Left ventricle myocardium inferior (tissue), 1 donor: ENCODE measurements at places on chromosomes 11 and 22. TPM values are rescaled to one million over a fixed set of nuclear protein-coding genes. Genes with fewer than 3 reads are reported as not detected.

DNA sequence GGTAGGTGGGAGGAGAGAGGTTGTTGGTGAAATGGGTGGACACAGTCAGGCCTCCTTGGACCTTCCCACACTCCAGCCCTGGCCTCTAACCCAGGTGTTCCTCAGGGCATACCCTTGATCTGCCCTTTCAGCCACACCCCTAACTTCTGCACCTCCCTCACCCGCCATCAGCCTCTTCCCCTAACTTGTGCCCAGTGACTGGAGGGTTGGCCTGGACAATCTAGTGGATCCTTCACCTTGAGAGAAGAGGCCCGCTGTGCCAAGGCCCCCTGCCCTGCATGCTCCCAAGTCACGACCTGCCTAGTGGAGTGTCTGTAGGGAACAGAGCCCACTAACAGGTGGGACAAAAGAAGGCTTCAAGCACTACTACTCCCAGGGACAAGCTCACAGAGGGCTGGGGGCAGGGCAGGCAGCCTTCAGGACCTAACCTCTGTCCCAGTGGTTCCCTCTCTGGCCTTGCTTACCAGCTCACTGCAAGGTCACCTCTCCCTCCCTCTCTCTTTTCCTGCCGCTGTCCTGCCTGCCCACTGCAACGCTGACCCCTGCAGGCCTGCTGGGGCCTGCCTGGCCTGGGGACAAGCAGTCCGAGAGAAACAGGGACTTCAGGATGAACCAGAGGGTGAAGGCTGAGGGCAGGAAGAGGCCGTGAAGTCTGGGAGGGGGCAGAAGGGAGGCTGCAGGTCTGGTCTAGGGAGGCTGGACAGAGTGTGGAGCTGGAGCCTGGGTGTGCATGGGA, 3.3 kb downstream of the SYT7 start:
- peak; percentile 48 for DNase-seq

DNA sequence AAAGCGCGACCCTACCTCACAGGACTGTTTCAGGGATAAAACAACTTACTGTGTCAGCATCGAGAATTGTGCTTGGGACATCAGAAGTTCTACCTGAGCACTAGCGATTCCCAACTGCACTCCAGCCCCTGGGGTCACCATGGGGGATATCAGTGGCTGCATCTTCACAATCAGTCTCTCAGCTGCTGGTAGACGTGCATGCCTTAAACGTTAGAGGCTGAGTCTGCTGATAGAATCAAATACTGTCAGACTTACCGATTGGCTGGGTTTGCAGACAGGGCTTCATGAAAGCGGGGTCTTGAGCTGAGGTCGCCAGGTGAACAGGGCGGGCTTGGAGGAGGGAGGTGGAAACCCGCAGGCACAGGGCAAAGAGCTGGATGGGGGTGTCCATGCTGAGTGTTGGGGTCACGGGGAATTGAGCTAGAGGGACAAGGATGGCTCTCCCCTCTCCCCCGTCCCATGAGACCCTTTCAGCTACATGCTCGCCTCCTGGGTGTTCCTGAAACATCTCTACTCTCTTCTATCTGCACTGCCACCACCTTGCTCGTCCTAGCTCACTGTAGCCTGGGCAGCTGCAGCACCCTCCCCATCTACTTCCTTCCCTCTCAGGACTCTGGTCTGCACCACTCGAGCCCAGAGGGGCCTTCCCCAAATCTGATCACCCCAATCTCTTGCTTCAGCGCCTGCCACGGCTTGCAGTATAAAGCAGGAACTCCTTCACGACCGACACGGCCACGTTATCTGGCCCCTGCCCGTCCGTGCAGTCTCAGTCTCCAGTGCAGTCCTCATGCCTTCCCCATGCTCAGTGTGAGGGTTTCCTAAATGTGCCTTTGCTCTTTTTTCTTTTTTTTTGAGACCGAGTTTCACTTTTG, 43.5 kb downstream of the ST14 start:
- no peak for DNase-seq

DNA sequence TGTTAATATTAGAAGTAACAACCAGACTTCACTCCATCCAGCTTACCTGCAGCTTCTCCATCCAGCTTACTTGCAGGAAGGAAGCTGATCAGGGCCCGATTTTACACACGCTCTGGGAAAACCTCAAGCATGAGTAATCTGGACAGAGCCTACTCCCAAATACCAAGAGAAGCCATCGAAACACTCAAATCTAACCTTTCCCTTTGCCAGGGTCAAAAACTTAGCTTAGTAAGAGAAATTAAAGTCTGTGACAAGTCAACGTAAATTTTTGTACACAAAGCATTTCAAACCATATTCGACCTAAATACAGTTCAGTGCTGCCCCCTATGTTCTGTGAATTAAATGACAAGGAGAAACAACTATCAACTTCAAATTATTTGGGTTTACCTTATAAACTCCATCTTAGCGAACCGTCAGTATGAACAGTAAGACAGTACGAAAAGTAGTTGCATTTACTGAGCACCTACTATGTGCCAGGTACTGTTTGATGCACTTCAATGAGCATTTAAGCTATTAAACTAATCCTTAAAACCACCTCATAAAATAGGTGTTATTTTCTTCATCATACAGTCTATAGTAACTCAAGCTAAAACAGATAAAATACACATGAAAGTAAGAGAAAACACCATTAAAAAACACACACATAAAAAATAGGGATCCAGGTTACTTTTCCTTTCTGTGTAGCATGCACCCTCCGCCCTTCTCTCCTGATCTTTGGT, 36.9 kb downstream of the ARFGAP3 start:
- DNase-seq = no peak

- no peak for DNase-seq
Observed at GRCh38 chr11:61869708-61870451, 21.5 kb downstream of the FADS3 start.

DNA sequence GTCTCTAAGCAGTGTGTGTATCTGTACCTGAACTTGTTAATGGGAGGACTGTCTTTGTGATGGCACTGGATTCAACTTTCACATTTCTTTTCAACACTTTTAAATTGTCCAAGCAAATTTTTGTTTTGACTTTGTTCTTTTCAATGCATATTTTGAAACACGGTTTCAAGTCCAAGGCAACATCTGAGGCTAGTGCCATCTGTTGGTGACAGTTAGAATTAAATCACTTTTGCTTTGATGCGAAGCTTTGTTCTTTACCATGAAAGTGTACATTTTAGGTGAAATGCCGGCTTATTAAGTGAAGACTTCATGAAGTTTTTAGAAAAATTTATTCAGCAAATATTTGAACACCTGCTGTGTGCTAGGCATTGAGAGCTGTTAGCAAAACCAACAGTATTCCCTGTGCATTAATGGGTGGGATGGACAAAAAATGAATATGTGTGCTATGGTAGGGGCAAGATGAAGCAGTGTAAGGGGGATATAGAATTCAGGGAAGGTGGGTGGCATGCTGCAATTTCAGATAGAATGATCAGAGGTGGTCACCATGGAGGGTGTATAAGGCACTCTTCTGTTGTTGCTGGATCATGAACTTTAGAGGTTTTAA, 70.2 kb downstream of the DDX10 start:
- DNase-seq = no peak

- no peak for DNase-seq
Observed at GRCh38 chr22:36612458-36612857, 83.5 kb upstream of the EIF3D start.

- DNase-seq = no peak
Observed at GRCh38 chr11:73553266-73553665, 44.6 kb downstream of the FAM168A start.

GRCh38 chr11:69655479-69656428, 14.8 kb downstream of the CCND1 start:
- DNase-seq = no peak

DNA sequence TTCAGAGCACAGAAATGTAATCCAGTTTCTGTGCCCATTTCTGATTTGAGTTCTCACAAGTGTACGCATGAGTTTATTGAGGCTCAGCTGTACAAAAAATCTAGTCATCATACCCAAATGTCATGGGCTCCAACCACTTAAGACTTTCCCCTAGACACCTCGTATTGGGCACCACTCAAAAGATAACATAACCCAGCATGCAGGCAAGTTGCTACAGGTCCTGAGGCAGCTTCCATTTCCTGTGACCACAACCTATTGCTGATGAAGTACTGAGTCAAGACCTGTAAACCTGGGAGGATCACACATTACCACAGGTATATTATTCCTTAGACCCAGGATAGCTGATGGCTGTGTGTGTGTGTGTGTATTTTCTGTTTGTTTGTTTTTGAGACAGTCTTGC, 95.2 kb downstream of the MRTFA start:
- no peak for DNase-seq

- DNase-seq = no peak
Observed at GRCh38 chr11:129374993-129375750, 476 bp upstream of the BARX2 start.

DNA sequence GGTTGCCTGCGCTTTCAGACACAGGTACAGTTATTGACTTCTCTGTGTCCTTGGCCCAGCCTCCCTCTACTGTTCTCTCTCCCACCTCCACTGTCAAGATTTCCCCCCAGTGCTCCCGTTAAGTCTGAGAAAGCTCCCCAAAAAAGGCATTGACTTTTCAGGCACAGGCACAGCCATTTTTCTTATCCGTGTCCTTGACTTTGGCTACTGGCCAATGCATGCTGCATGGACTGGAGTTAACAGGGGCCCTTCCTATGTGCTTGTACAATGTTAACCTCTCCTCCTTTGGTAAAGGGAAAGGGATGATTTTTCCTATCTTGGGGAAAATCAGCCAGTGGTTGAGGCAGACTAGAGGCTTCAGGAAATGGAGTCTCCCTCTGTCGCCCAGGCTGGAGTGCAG, 4.3 kb downstream of the APOL5 start:
- DNase-seq = no peak

DNA sequence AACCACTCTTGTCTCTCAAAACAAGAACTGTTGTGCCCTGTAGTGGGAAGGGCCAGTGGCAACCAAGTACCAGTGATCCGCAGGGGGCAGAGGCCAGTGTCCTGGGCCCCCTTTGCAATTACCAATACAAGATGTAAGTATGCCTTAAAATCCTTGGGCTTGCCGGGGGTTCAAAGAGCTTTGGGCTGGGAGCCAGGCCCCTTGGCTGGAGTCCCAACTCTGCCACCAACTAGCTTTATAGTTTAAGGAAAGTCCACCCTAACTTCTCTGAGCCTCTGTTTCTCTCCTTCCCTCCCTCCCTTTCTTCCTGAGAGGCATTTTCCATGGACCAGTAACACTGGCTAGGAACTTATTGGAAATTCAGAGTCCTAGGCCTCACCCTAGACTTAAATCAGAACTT, 15.5 kb downstream of the CLMP start:
- no peak for DNase-seq

- no peak for DNase-seq
Observed at GRCh38 chr11:123169821-123170220, 25.2 kb downstream of the CLMP start.

- DNase-seq = no peak
Observed at GRCh38 chr11:117786135-117786870, 10.7 kb downstream of the DSCAML1 start.

DNA sequence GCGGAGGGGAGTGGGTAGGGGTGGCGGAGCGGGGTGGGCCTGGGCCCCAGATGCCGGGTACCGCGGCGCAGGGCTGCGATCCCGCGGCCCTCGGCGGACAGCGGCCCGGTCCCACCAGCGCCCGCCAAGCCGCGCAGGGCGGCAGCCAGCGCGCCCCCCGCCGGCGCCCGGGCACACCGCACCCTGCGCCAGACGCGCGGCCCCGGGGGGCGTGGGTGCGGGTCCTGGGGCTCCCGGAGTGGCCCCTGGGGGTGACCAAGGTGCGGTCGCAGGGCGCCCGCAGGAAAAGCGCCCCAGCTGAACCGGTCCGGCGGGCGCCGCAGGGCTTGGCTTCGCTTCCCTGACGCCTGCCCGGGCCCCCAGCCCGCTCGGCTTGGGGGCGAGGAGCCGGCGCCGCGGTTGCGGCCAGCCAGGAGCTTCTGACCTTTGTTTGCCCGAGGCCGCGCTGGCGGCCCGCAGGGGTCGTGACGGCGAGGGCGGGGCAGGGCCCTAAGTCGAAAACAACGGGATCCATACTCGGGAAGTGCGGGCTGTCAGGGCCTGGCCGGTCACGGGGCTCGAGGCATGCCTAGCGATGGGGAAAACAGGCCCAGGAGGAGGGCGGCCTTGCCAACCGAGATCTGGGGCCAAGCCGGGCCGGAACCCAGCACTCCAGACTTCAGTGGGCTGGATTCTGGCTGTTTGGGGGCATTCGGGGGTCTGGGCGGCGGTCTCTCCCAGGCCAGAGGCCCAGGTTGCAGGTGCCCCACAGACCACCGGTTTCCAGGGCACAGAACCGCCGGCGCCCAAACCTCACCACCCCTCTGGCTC, 581 bp upstream of the AP5B1 start:
- DNase-seq = no peak

- DNase-seq = peak; percentile 45
Observed at GRCh38 chr22:17119481-17120202, 1.5 kb downstream of the TMEM121B start.

GRCh38 chr11:45805305-45806071, 539 bp downstream of the SLC35C1 start:
- peak; percentile 43 for DNase-seq

DNA sequence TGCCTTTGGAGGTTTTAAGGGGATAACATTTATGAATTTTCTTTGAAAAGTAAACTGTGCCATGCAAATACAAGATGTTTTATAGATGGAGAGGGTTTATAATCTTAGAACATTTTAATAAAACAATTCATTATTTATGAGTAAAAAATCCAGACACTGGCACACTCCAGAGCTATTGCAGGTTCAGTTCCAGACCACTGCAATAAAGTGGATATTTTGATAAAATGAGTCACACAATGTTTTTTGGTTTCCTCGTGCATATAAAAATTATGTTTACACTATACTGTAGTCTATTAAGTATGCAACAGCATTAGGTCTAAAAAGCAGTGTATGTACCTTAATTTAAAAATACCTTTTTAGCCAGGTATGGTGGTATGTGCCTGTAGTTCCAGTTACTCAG, 146.2 kb upstream of the ZBED5 start:
- no peak for DNase-seq

GRCh38 chr11:72349616-72350218, 84.6 kb downstream of the CLPB start:
- DNase-seq = peak; percentile 23

- DNase-seq = peak; percentile 25
Observed at GRCh38 chr11:69986440-69986787, 91.7 kb upstream of the ANO1 start.

CYP2D6 gene
- total RNA-seq = 0.16 TPM

CCDC89 gene
- total RNA-seq = 0.63 TPM

PRAME gene
- not detected for total RNA-seq

KCNJ11 gene
- total RNA-seq = 17.5 TPM

ROBO4 gene
- 20.7 TPM for total RNA-seq

CCDC116 gene
- 0.11 TPM for total RNA-seq

DUSP8 gene
- total RNA-seq = 15.3 TPM

SCO2 gene
- not detected for total RNA-seq

UQCR10 gene
- total RNA-seq = 403 TPM

TCN1 gene
- not detected for total RNA-seq

TBX10 gene
- total RNA-seq = 0.14 TPM

HMOX1 gene
- 4.8 TPM for total RNA-seq

BLID gene
- total RNA-seq = 0.36 TPM
